ENCODE measurements at places on chromosomes 3 and 15.

DNA sequence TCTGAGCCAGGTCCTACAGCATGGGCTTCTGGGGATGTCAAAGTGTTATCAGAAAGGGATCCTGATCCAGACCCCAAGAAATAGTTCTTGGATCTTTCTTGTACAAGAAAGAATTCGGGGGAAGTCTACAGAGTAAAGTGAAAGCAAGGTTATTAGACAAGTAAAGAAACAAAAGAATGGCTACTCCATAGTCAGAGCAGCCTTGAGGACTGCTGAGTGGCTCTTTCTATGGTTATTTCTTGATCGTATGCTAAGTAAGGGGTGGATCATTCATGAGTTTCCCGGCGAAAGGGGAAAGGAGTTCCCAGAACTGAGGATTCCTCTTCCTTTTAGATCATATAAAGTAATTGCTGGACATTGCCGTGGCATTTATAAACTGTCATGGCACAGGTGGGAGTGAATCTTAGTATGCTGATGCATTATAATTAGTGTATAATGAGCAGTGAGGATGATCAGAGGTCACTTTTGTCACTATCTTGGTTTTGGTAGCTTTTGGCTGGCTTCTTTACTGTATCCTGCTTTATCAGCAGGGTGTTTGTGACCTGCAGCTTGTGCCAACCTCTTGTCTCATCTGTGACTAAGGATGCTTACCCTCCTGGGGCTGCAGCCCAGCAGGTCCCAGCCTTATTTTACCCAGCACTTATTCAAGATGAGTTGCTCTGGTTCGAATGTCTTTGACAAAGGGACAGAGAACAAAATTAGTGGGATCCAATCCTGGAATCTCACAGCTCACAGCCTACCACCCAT, 41.0 kb downstream of the CRYGS start:
- DNase-seq = no peak

DNA sequence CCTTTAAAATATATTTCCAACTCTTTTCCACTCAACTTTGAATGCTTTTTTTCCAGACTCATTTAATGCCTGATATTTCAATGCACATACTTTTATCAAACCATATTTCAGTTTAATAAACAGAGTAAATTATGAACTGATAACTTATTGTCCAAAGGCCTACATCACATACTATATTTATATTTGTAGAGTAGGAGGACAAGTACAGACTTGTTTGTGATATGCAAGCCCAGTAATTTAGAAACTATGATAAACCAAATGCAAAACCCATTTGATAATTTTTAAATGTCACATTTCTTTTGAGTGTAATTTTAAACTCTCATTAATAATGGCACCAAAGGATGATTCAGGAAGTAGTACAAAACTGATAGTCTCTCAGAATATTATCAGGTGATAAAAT, 3.3 kb downstream of the RFX7 start:
- peak; percentile 25 for DNase-seq

DNA sequence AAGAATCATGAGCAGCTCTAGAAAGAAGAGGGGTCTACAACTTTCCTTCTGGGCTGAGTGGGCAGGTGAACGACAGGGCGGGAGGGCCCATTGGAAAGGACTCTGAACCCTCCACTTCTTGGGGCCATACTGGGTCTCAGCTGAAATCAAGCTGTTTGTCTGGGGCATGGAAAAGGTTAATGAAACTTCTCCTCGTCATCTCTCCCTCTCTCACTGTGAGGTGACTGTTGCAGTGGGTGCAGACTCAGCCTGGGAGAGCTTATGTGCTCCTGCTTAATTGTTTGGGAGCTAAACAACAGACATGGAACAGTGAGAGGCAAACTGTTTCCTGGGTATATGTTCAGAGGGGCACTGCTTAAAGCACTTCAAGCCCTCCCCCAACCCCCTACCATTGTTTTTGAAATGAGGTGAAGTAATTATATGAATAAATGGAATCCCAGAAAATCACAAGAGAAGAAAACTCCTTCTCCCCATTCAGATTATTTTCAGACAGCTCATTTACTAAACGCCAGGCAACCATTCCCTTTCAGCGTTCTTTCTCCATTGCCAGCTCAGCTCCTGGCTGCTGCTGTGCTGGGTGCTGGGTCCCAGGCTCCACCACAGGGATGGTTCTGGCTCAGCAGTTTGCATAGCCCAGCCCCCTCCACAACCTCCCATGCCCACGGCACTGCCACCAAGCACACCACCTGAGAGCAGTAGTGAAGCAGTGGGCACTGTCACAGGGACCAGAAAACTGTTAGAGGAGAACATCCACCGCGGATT, 444.9 kb upstream of the TBL1XR1 start:
- no peak for DNase-seq

- no peak for DNase-seq
These were observed 207.9 kb upstream of the GAP43 start for GRCh38 chr3:115415246-115415996.

- DNase-seq = no peak
These were observed 74.3 kb upstream of the SLC7A14 start for GRCh38 chr3:170660139-170660538.

All from mammary epithelial cell (primary cell).